Activated naive CD8-positive, alpha-beta T cell treated with anti-CD3 and anti-CD28 coated beads, Interleukin-2, amount 10 ng/mL, durations not matched to agents 7 days and 5 days (primary cell): ENCODE measurements at places on chromosomes 5 and 9. TPM values are rescaled to one million over a fixed set of nuclear protein-coding genes. Genes with fewer than 3 reads are reported as not detected.

GRCh38 chr5:76544268-76544926 is 78.8 kb downstream of the F2RL2 start:
- peaks cover 1% of the 10 kb centered on the region for H3K36me3 ChIP-seq
- peak; percentile 48 for DNase-seq
- H3K4me1 ChIP-seq, result peaks cover 65% of the 10 kb centered on the region

- no peak overlapping the region for H3K27ac ChIP-seq
- H3K36me3 ChIP-seq, result no peaks in the 10 kb centered on the region
- peaks cover 20% of the 10 kb centered on the region for H3K27me3 ChIP-seq
- H3K4me3 ChIP-seq, result no peak overlapping the region
- no peaks in the 10 kb centered on the region for H3K4me1 ChIP-seq
Measured at GRCh38 chr5:153342487-153342886, 148.0 kb upstream of the GRIA1 start.

The TEX48 gene
- not detected for total RNA-seq

GRCh38 chr5:126370796-126371718 is 52.2 kb upstream of the GRAMD2B start:
- no peak for DNase-seq
- no peaks in the 10 kb centered on the region for H3K36me3 ChIP-seq
- no peak overlapping the region for H3K27ac ChIP-seq
